ENCODE measurements at places on chromosomes 4 and X.

DNA sequence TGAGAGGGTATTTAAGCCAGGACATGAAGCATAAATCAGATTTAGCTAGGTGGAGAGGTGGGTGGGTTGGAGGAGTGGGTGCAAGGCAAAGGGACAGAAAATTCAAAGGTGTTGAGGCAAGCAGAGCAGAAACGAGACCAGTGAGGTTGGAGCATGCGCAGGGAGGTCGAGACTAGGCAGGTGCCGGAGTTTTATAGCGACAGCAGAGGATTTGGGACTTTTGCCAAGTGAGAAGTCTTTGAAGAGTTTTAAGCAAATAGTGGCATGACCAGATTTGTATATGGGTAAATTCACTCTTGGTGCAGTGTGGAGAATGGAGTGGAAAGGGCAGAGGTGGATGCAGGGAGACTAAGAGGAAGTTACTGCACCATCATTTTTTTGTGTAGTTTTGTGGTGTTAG lies 107.0 kb upstream of the TLR2 start:
- no peak for DNase-seq

- DNase-seq: no peak
Measured at GRCh38 chr4:179586460-179586859, 2144.2 kb upstream of the AGA start.

DNA sequence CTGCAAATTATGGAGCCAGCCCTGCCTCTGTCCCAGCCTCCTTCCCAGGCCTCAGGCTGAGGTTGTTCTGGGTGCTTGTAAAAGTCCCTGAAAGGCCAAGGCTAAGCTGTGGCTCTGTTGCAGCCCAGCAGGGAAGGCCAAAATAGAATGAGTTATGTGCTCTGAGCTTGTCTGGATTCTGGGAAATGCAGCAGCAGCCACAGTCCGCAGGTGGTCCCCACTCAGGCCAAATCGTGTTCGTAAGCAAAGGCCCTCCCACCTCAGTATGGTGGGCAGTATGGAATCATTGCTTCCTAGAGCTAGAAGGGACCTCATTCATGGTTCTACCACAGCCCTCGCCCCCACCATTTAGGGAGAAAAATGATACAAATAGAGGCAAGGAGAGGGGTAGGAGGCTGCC lies 4.7 kb upstream of the TCEAL1 start:
- DNase-seq: no peak

GRCh38 chr4:184104419-184105101 lies 113.1 kb downstream of the ENPP6 start:
- DNase-seq: no peak

GRCh38 chr4:81470456-81471297 lies 1.0 kb downstream of the RASGEF1B start:
- DNase-seq: peak; percentile 87

DNA sequence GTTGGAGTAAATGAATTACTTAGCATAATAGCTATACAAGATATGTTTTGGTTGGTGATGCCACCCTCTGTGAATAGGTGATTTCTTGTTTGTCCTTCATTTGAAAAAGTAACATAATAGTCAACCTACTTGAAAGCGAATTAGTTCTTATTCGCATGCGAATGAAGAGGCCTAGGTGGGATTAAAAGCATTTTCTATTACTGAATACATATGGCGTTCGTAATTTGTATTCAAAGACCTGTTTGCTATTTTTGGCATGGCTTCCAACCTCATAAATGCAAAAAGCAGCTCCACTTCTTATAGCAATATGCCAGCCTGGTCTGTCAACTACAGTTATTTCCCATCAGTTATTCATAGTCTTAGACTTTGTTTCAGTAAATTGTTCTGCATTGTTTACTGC lies 261.3 kb downstream of the TENM3 start:
- DNase-seq: no peak

DNA sequence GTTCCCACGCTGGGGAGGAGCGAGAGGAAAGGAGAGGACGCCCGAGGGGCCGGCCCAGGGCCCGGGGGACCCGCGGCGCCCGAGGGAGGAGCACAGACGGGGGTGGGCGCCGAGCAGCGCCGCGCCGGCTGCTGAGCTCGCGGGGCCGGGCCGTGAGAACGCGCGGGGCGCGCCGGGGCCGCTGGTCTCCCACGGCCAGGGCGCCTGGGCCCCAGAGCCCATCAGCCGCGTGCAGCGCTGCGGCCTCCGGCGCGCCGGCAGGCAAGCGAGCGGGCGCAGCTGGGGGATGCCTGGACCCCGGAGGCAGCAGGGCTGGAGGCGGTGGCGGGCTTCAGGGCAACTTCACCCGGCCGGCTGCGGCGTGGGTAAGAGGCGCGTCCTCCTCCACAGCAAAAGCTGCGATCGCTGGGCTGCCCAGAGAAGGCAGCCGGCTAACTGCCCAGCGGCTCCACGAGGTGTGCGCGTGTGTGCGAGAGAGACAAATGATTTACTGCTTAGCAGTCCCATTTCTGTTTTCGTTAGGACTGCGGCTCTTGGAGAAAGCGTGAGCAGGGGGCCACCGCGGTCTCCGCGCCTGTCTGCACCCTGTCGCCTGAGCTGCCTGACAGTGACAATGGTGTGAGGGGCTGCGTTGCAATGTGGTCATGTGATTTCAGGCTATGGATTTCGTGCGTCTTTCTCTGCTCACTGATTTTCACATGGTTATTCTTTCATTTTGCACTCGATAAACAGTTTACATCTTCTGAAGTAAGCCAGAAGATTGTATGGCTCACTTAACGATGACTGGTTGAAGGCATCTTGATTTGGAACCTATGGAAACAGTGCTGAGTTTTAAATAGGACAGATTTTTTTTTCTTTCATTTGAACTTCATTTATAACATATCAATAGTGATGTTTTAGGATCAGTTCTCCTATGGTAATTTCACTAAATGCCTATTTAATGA lies 1.2 kb downstream of the GUCY1A1 start:
- no peak for DNase-seq

DNA sequence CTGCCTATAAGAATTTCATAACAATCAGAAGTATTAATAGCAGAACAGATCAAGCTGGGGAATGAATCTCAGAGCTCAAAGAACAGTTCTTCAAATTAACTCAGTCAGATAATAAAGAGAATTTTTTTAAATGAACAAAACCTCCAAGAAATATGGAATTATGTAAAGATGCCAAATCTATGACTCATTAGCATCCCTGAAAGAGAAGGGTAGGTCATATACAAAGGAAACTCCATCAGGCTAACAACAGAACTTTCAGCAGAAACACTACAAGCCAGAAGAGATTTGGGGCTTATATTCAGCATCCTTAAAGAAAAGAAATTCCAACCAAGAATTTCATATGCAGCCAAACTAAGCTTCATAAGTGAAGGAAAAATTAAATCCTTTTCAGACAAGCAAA lies 28.6 kb downstream of the CBR4 start:
- DNase-seq: no peak

DNA sequence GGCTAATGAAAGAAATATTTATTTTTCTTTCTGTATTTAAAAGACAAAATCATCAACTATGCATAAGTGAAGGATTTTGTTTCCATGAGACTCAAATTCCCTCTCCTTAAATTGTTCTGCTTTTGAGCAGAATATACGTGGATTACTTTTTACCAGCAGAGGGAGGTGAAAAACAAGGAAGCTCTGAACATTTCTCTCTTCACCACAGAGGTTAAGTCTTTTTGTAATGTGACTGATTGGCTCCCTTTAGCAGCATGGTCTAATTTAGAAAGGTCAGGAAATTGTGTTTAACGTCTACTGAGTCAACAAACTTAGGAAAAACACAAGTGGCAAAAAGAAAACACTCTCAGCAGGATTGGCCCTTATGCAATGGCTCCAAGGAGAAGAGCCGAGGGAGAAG lies 55.1 kb upstream of the F9 start:
- DNase-seq: no peak

DNA sequence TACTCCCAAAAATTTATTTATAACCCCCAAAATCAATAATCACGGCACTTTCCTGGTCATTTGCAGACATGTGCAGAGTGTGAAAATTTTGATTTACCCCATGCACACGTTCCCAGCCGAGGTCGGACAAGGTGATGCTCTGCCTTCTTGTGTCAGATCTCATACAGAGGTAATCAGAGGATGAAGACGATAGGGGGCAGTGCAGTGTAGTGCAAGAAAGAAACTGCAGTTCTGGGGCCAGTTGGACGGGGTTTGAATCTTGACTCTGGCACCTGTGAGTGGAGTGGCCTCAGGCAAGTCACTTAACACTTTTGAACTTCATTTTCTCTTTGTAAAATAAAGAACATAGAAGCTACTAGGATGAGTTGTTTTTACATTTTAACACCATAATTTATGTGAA lies 88.4 kb downstream of the FRMPD3 start:
- no peak for DNase-seq

DNA sequence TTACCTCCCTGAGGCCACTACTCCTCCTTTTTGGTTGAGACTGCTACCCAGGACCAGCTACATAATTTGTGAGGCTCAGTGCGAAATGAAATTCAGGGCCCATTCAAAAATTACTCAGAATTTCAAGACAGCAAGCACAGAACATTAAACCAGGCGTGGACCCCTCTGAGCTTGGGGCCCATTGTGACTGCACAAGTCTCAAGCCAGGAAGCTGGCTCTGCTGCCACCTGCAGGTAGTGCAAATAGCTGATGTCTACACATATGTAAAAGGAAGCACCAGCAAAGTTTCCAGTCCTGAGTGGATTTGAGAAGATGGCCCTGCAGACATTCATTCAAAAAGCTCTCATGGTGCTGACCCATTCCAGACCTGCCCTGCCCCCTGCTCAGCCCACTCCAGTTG lies 213.4 kb upstream of the LNX1 start:
- DNase-seq: no peak

DNA sequence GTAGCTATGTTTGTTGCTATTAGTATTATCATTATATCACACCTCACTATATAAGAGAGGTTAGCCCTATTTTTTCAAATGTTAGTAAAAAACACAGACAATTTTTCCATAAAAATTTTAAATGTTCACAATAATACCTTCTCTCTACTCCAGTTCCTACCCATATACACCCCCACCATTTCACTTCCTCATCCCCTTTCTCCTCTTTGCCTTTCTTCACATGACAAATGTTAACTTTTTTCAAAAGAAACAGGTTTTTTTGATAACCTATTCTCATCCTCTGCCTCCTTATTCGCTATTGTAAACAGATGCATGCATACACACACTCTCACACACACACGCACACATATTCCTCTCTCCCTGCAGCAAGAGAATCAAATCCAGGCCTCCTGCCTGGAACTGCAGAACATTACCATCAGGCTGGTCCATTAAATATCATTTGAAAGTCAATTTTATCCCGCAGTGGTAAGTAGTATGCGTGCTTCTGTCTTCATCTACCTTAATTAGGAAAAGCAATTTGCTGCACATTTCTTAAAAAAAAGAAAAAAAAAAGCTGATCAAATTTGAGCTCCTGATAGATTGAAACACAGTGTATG lies 55.5 kb downstream of the MID1IP1 start:
- no peak for DNase-seq

DNA sequence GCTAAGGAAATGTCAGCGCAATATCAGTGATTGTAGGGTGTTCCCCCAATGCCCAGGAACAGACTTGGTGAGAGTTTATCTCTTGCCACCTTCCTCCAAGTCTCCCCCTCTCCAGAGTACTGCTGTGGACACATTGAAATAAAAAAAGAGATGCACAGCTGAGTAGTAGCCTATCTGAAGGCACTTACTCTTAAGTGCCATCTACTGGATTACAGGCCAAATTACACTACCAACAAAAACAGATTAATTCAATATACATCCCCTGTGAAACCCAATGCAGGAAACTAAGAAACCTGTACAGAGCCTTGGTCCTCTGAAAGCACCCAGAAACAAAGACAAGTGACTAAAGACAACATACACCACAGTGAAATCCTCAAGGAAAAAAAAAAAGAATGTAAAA lies 460.3 kb downstream of the ZIC3 start:
- DNase-seq: no peak

DNA sequence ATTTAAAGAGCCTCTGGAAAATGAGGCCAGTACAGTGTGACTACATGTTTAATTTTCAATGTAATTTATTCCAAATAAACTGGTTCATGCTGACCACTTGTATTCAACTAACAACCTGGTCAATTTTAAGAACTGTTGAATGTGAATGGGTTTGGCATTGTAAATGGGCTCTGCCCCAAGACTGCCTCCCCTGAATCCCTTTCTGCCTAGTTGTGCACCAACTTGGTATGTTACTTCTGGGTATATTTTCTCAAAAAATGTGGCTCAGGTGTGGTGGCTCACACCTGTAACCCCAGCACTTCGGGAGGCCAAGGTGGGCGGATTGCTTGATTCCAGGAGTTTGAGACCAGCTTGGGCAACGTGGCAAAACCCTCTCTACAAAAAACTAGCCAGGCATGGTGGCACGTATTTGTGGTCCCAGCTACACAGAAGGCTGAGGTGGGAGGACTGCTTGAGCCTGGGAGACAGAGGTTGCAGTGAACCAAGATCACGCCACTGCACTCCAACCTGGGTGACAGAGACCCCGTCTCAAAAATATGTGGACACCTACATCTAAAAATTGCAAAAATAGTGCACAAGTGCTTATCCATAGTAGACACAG lies 7.2 kb downstream of the RPL9 start:
- DNase-seq: no peak

- DNase-seq: no peak
Measured at GRCh38 chr4:158605393-158605792, 66.3 kb downstream of the C4orf46 start.

- DNase-seq: no peak
Measured at GRCh38 chrX:30653415-30654131, at the start of gene GK. Gene GK, plus strand, starts transcription at chrX:30653423. Its CDS starts 115 bp downstream, at chrX:30653538.

- no peak for DNase-seq
Measured at GRCh38 chrX:146278381-146278780, 460.8 kb downstream of the SLITRK2 start.

DNA sequence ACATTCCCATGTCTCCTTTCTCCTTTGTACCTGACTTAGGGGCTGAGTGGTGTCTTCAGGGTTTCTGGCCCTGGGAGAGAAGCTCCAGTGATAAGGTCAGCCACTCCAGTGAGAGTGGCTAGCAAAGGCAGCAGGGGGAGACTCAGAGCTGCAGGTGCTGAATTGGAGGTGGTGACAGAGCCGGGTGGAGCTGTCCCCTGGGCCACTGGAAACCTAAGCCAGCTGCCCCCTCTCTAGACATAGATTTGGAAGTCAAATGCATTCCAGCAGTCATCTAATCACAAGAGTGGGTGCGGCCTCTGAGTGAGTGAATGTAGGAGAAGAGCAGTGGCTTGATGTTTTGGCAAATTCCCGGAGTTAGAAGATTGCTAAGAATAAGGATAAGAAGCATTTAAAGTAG lies 28.5 kb downstream of the TRIM2 start:
- no peak for DNase-seq

DNA sequence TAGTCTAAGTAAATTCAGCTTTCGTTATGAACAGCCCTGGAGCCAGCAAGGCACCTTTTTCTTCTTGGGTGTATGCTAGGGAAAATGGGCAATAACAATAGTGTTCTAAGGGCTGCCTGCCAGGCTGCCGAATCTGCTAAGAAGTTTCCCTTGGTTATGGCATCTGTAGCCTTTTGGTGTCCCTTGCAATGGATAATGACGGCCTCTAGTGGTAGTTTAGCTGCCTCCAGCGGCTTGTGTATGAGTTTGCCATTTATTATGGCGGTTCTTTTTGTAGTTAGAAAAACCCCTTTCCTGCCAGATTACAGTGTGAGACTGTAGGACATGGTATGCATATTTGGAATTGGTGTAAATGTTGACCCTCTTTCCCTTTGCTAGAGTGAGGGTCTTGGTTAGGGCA lies 78.9 kb upstream of the SPIN4 start:
- DNase-seq: no peak
